ENCODE measurements at places on chromosomes 2 and 18.

DNA sequence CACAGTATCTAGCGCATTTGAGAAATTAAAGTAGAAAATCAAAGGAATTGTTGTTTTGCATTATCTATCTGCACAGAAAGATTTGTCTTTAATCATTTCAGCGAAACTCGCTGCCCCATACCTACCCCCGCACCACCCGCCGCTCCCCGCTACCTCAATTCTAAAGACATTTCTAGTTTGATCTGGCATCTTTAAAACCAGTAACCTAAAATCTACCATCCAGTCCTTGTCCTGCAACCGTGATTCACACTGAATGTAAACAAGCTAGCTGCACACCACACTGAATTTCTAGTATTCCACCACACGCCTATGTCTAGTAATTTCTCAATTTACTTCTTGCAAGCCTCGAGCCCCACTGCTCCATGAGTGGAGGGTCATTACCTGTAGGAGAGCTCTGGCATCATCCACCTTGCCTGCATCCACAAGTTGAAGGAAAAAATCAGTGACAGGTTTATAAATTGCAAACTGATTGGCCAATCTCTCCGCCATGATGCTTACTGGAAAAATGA is 60.1 kb downstream of the ABCG8 start:
- DNase-seq = no peak

DNA sequence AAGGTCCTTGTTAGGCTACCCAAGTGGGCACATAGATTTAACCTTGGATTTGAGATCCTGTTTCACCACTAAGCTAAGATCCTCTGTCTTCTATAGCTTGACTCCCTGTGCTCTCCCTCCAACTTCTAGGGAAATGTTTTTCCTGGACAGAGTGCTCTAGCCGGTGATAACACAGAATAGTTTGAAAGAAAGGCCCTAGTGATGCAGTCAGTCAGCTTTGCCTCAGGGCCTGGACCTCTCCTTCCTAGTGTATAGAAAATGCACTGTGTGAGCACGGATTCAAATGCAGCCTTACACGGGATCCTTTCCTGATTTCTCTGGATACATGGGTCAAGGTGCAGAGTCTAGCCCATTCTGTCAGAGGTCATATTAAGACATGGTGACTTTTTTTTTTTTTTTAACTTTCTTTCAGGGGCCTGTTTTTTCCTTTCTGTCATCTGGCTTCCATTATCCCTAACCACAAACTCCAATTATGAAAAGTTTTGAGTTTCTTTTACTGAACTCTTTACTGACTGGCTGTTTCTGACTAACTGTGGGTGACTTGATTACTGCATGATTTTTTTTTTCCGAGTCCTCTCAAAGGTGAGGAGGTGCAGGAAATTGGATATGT is 122.6 kb downstream of the LRP1B start:
- no peak for DNase-seq

GRCh38 chr18:75654851-75655751 is 227.6 kb upstream of the SMIM21 start:
- DNase-seq = no peak

- DNase-seq = peak; percentile 6
Observed at GRCh38 chr2:10717628-10718027, 3.8 kb upstream of the ATP6V1C2 start.

- peak; percentile 14 for DNase-seq
Observed at GRCh38 chr2:64493788-64494187, 30.3 kb upstream of the AFTPH start.

GRCh38 chr2:635687-636621 is 41.3 kb downstream of the TMEM18 start:
- DNase-seq = no peak

- no peak for DNase-seq
Observed at GRCh38 chr2:149070681-149071320, 32.3 kb downstream of the LYPD6B start.

- DNase-seq = no peak
Observed at GRCh38 chr2:222427646-222428301, 3.4 kb downstream of the SGPP2 start.

GRCh38 chr18:64219517-64219916 is 70.6 kb upstream of the LINC00305 start:
- no peak for DNase-seq

DNA sequence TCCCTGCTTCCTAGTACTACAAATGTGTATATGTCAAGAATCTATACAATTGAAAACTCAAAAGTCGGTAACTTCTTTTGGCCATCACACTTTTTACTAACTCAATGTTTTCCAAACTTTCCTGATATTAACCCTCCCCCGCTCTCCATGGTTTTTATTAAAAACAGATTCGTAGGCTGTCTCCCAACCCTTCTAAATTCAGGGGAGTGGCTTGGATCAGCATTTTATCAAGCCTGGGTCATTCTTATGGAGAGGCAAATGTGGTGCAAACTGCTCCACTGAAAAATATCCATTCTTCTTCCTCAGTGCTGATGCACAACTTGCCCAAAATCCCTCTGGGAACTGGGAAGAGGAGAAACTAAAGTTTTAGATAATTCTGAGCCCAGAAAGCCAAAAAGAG is 134.2 kb downstream of the RIF1 start:
- DNase-seq = no peak

- no peak for DNase-seq
Observed at GRCh38 chr2:20934236-20934635, 109.6 kb downstream of the APOB start.

GRCh38 chr2:30580391-30580790 is 133.3 kb downstream of the LCLAT1 start:
- no peak for DNase-seq

DNA sequence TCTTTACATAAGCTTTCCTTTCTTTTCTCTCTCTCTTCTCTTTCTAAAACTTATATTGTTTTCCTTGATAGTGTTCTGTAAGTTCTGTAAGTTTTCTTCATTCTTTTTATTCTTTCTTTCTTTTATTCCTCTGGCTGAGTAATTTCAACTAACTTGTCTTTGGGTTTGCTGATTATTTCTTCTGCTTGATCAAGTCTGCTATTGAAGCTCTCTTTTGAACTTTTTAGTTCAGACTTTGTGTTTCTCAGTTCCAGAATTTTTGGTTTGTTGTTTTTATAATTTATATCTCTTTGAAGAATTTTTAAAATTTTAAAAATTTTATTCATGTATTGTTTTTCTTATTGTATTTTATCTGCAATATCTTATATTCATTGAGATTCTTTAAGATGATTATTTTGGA is 795.8 kb upstream of the SALL3 start:
- DNase-seq = no peak

GRCh38 chr2:58055033-58055786 is 8.6 kb downstream of the VRK2 start:
- no peak for DNase-seq

DNA sequence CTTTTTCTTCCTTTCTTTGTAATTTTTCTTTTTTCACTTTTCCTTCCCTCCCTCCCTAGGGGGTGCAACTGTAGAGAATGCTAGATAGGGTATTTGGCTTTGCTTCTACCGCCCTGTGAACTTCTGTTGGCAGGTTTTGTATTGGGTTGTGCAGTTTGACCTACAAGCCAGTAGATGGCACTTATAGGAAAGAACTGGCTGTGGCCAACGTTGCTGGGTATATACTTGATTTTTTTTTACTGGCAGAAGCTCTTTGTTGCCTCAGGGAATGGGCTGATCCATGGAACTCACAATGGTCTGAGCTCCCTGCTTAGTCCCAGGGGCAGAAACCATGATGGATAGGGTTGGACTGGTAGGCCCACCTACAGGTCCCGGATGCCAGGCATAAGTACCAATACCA is 1019.5 kb upstream of the LRRTM1 start:
- DNase-seq = no peak

GRCh38 chr2:113840518-113840917 is 49.4 kb upstream of the ACTR3 start:
- no peak for DNase-seq

Measured in K562 (cell line).